Hematopoietic multipotent progenitor cell (in vitro differentiated cells): ENCODE measurements at places on chromosomes 11 and 22.

- no peak for DNase-seq
These were observed 14.1 kb downstream of the SEC14L4 start for GRCh38 chr22:30491381-30491780.

- DNase-seq: no peak
These were observed 776.1 kb downstream of the BRD1 start for GRCh38 chr22:49051491-49052022.

GRCh38 chr11:61680622-61681221 is 531 bp downstream of the DAGLA start:
- DNase-seq: no peak

DNA sequence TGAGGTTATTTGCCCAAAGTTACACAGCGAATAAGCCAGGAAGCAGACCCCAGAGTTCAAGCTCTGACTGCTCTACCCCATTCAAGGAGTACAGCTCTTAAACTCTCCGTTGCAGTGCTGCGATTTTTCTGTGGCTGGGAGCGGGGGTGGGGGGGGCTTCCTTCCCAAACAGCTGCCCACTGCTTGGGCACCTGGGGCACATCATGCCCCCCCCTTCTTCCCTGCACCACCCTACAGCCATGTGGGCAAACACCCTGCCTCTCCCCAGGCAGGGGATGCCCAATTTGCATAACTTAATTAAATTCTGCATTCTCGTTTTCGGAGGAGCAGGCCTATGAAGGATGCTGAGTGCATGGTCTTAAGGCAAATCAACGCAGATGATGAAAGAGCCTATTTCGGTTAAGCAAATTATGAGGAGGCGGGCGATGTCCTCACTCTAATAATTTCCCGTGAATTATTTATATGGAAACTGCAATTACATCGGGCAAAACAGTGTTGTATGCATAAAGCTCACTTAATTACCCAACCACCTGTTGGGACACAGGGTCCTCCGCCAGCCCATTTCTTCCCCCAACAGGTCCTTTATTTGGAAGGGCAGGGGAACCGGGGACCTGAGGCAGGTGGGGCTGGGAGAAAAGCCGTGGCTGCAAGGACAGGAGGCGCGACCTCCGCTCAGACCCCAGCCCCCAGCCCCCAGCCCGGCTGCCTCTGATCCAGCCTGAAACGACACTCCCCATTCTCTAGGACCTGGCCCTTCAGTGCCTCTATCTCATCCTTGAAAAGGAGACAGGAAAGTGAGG is 610.5 kb downstream of the BUD13 start:
- DNase-seq: no peak
